Neural progenitor cell (in vitro differentiated cells): ENCODE measurements at places on chromosomes 12 and 14.
A peak's percentile ranks its signal among the peaks of the same experiment; 100 is the strongest.

GRCh38 chr14:34180434-34180833 lies 229.6 kb upstream of the EGLN3 start:
- DNase-seq, result no peak

GRCh38 chr12:20142956-20143355 lies 225.4 kb upstream of the PDE3A start:
- DNase-seq, result no peak

GRCh38 chr14:84006643-84007155 lies 1523.2 kb upstream of the FLRT2 start:
- DNase-seq, result peak; percentile 49

- DNase-seq, result no peak
Observed at GRCh38 chr12:122155705-122156104, 18.3 kb downstream of the IL31 start.

DNA sequence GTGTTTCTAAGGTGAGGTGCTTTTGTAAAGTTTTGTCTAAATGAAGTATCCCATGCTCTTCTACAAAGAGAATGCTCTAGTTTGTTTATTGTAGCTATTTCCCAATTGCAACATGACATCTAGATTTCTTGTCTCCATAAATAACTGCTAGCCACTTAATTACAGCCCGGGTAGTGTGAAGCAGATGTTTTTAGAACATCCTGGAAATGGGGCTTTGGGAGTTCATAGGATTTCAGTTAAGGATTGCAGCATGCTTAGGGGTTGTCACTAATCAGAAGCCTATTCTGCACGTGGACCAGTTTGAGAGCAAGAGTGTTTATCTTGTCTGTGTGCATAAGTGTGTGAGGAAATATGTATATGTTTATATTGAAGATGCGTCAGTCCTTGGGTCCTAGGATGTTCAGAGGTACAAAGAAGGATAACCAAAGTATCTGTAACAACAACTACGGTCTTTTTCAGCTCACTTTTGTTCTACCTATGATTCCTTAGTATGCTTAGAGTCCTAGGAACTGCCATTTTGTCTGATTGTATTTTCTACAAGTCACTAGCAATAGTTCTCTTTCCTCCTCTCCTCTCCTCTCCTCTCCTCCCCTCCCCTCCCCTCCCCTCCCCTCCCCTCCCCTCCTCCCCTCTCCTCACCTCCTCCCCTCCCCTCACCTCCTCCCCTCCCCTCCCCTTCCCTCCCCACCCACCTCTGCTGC lies 135.3 kb downstream of the ACSS3 start:
- DNase-seq, result no peak

GRCh38 chr12:67662910-67663538 lies 14.5 kb downstream of the DYRK2 start:
- no peak for DNase-seq

- DNase-seq, result peak; percentile 9
Observed at GRCh38 chr12:19115285-19115684, 14.2 kb upstream of the PLEKHA5 start.

GRCh38 chr14:100561005-100561404 lies 26.2 kb downstream of the BEGAIN start:
- DNase-seq, result no peak

- DNase-seq, result no peak
Observed at GRCh38 chr14:90871605-90872233, 55.5 kb upstream of the TTC7B start.

DNA sequence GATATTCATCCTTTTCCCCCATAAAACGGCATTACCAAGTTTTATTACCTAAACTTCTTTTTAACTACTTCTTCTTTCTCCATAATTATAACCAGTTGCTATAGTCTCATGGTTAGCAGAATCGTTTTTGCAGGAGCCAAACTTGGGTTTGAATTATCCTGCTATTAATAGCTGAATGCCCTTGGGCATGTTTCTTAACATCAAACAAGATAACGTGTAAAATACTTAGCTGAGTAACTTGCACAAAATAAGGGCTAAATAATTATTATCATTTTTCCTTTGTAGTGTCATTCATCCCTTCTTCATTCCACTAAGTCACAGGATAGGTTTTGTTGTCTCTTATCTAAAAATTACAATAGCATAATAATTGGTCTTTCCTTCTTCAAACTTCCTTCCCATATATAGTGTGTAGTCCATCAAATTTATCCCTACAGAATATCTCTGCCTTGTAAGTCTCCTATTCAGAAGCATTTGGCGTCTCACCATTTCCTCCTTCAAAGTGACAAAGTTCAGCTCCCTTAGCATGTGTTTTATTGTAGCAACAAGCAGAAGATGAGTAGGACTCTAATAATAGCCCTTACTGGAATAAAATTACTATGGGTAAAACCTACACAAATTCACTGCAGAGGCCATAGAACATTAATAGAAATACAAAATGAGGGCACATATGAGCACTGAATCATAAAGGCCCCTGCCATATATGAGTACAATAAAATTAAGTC lies 63.8 kb downstream of the FAR2 start:
- no peak for DNase-seq

DNA sequence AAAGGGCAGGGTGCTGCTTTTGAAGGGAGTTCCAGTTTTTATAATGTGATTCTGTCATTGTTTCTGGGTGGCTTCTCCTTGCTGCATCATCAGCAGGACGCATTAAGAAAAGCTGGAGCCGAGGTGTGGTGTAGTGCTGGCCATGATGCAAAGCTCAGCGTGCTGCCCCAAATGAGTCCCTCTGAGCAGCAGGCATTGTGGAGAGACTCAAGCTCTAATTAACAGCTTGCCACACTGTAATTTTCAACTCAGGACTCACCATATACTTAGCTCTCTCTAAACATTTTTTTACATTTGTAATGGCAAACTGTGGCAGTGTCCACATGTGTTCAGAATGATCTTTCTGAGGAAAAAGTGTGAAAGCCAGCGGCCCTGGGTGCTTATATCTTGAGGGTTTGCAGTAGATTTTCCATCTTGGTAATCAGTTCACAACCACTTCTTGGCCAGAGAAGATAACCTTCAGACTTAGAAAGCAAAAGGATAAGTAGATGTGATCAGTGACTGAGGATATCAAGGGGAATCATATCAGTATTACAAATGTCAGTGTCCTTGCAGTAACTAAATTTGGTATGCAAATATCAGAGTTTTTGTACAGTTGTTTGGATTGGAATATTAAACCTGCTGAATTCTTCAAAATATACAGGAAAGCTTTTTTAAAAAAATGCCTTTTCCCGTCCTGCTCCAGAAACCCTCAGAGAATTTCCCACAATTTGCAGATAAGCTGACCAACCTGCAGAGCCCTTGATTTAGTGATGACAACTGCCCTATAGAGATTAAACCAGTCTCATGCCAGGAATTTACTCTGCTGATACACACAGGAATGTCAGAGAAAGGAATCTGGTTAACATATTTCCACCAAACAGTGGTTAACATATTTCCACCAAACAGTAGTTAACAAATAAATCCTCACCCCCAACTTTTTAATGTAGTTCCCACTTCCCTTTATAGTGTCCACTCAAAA lies 63.6 kb downstream of the DAAM1 start:
- DNase-seq, result peak; percentile 39

DNA sequence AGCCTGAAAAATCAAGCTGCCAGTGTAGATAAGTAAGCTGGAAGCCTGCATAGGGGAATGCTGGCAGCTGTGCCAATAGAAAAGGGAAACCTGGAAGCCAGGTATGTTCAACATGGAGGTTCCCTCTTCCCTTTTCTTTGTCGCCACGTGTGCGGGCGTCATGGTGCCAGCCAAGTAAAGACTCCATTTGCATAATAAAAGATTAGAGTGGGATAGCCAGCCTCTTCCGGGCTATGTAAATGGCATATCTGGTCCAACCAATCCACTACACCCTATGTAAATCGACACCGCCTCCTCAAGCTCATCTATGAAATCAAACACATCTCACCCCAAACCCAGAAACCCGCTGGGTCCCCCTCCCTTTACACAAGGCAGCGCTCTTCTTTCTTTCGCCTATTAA lies 5.6 kb upstream of the ADGRD1 start:
- peak; percentile 47 for DNase-seq

- peak; percentile 97 for DNase-seq
Observed at GRCh38 chr12:124917135-124917840, 2.8 kb upstream of the UBC start.

GRCh38 chr14:50462111-50462510 lies 65.4 kb upstream of the CDKL1 start:
- DNase-seq, result no peak

DNA sequence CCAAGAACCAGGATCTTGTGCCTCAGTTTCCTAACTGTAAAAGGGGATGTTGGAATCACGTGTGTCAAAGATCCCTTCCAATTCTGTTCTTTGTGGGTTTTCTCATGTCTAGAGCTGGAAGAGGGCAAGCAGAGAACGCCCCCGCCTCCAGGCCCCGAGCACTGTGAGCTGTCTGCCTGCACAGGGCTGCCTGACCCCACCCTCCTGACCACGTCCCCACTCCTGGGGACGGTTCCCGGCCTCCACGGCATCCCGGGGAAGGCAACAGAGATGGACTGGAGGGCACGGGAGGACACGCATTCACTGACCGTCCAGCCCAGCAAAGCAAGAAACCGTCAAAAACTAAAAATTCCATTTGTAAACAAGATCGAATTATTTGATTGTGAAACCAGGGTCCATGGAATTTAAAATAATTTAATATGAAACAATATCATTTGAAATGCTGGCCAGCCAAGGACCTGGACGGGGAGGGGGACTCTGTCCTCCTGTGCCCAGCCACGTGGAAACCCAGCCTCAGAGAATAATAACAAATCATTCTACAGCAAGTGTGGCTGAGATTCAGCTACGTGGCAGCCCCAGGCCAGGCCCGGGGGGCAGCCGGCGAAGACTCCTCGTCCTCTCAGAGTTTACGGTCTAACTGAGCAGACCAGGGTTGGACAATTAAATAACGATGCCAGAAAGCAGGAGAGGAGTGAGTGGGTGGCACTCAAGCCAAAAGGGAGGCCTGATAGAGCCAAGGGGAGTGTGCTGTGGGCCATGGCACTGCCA lies 87.3 kb upstream of the DIO3 start:
- no peak for DNase-seq

DNA sequence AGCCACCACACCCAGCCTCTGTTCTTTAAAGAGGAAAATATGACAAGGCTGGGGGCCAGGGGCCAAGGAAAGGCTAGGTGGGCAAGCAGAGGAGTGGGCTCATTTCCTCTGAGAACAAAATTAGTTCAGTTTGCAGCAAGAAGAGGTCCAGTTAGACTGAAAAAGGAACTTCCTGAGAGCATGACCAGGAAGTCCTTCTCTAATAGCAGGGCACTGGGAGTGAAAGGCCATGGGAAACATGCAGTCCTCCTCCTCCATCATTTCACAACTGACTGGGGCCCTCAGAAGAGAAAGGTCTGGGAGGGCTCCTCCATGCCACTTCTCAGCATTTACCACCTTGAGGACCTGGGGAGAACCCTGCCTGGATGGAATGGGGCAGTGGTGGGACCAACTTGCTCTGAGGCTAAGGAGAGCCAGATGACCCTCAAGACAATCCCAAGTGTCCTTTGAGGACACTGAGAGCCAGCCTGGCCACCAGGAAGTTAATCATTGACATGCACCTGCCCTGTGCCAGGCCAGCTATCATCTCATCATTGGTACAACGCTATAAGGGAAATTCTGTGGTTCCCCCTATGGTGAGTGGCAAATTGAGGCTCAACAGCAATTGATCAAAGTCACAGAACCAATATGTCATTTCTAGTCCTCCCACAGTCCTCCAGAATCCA lies 2.0 kb downstream of the AQP2 start:
- DNase-seq, result no peak

- DNase-seq, result no peak
Observed at GRCh38 chr12:85621041-85621440, 215.2 kb downstream of the RASSF9 start.

- DNase-seq, result no peak
Observed at GRCh38 chr14:44576356-44576755, 69.3 kb upstream of the FSCB start.

DNA sequence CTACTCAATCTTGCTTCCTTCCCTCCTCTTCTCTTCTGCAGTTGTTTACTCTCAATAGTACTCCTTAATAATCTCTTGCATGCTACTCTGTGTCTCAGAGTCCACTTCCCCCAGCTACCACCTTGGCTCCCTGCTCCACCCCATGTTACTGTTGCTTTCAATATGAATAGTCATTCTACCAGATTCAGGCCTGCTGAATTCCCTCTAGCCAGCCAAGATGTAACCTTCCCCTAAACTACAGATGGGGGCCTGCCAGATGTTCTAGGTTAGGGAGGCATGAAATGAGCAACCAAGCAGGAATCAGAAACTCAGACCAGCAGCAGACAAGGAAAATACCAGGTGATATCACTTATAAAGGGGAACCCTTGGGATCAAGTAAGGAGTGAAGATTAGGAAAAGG lies 392.1 kb upstream of the DDHD1 start:
- no peak for DNase-seq

DNA sequence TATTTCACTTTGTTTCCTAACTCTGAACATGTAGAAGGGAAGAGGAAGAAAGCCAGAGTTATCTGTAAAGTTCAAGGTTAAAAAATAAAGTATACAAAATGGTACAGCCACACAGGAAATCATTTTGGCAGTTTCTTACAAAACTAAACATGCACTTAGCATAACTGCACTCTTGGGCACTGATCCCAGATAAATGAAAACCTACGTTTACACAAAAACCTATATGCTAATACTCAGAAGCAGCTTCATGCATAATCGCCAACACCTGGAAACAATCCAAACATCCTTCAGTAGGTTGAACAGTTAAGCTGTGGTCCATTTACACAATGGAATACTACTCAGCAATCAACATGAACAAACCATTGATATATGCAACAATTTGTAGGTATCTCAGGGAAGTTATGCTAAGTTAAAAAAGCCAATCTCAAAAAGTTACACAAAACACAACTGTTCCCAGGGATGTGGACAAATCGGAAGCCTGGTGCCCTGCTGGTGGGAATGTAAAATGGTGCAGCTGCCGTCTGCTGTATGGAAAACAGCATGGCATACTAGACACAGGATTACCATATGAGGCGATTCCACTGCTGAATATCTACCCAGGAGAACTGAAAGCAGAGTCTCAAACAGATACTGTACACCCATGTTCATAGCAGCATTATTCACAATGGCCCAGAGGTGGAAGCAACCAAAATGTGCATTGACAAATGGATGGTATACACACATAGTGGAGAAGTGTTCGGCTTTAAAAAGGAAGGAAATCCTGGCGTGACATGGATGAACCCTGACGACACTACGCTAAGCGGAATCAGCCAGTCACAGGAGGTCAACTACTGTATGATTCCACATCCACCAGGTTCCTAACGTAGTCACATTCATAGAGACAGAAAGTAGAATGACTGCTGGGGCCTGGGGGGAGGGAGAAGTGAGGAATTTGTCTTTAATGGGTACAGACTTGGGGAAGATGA lies 37.7 kb downstream of the NRDE2 start:
- no peak for DNase-seq

- no peak for DNase-seq
Observed at GRCh38 chr14:68359837-68360552, 432.9 kb downstream of the ZFP36L1 start.

- DNase-seq, result no peak
Observed at GRCh38 chr12:113242026-113242418, 20.8 kb downstream of the TPCN1 start.
